ENCODE measurements at places on chromosomes 3 and 15.
A peak's percentile ranks its signal among the peaks of the same experiment; 100 is the strongest.

DNA sequence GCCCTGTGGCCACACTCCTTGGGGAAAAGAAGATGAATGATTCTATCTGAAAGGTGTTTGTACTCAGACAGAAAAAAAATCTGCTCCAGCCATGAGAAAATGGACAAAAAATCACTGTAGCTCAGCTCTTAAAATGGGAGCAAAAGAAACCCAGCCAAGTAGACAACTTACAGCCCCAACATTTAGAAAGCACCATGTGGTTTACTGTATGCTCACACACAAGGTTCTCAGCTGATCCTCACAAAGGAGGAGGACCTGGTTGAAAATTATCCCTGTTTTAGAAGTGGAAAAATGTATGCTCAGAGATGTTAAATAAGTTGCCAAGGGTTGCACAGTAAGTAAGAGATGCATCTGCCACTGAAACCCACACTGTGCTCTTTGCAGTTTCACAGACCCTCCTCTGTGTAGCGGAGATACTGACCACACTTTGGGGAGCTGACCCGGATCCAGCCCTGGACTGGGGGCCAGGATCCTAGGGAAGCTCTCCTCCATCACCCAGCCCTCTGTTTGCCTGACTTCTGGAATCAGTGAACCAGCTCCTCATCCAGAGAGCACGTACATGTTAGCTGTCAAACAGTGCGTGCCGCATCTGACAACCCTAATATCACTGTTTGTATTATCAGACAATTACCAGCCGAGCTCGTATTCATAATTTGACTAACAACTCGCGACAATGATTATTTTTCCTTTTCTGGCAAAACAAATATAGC is 32.7 kb upstream of the TPRG1 start:
- DNase-seq = no peak

DNA sequence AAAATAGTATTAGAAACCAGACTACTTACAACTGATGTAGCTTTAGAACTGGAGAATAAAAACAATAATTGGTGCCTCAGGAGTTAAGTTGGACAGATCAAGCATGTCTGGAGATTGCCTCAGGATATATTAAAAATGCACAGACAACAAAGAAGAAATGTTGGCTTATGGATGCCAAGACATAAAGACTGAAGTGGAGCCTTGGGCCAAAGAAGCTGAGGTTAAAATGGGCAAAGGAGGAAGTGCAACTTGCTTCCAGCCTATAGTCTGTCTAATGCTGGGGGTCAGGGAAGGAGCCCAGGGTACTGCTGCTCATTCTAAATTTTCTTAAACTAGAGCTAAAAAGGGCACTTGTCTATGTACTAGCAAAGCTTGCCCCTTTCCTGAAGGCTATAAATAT is 77.5 kb downstream of the ESYT3 start:
- DNase-seq = no peak

DNA sequence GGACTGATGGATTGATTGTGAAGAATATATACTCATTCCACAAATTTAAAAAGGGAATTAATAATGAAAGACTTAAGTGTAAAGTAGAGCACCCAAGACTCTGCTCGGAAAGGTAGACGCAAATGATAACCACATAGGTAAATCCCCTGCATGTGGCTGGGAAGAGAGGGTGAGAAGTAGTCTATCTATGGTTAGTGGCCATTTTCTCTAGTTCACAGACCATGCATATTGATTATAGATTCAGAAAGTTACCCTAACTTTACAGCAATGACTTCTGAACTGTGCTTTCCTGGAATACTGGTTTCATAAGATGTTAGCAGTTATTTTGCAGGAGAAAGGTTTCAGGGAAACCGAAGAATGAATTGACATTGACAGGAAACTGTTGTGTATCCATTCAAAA is 51.7 kb downstream of the CASR start:
- DNase-seq = no peak

- no peak for DNase-seq
These were observed 20.8 kb upstream of the DUSP7 start for GRCh38 chr3:52076896-52077780.

GRCh38 chr3:83513677-83514076 is 1445.1 kb upstream of the CADM2 start:
- DNase-seq = no peak

DNA sequence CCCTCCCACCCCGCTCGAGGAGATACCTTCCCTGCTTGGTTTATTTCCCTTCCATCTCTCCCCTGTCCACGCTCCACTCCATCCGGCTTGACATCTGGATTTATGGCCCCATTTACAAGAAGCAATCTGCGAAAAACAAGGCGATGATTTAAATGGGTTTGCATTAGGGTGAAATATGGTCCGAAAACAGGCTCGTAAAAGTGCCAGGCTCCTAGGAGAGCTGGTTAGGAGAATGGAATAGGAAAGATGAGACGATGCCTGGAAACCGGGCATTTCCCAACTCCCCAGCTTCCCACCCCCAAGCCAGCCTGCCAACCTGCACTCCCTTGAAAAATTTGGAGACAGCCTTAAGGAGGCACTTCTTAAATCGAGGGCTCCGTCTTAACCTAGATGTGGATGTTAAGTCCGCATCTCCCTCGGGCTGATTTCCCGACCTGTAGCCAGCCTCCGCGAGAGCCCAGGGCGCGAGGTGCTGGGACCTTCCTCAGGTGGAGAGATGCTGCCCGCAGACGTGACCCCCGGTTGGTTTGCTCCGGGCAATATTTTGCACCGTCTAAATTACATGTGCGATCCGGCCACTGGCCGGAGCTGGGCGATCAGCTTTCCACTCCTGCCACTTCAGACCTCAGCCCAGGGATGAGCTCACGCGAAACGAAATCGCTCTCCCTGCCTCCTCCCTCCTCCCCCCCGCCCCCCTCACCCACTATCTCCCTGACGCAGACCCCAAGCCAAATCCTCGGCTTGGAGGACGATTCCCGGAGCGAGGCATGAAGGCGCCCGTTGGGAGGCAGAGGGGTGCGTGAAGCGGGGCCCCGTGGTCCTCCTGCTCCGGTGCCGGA is 1.3 kb downstream of the GRM7 start:
- DNase-seq = no peak

DNA sequence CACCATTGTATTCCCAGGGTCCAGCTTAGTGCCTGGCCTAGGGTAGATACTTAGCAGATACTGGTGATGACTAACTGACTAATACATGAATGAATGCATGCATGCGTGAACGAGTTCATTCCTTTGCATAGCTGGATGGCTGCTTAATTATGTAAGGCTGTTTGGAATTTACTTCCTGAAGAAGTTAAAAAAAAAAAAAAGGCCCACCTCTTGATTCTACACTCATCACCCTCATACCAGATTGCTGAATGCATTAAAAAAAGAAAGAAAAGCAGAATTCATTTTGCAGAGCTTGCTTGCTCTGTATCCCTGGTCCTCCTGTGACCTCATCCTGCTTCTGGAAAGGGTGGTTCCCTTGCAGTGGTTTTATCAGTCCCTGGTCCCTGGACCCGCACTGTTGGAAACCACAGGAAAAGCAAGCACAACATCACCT is 277.6 kb upstream of the CFAP20DC start:
- DNase-seq = no peak

- DNase-seq = no peak
These were observed 313.1 kb downstream of the SV2B start for GRCh38 chr15:91413142-91413541.

GRCh38 chr3:175338775-175339535 is 479.8 kb downstream of the NAALADL2 start:
- peak; percentile 39 for DNase-seq

DNA sequence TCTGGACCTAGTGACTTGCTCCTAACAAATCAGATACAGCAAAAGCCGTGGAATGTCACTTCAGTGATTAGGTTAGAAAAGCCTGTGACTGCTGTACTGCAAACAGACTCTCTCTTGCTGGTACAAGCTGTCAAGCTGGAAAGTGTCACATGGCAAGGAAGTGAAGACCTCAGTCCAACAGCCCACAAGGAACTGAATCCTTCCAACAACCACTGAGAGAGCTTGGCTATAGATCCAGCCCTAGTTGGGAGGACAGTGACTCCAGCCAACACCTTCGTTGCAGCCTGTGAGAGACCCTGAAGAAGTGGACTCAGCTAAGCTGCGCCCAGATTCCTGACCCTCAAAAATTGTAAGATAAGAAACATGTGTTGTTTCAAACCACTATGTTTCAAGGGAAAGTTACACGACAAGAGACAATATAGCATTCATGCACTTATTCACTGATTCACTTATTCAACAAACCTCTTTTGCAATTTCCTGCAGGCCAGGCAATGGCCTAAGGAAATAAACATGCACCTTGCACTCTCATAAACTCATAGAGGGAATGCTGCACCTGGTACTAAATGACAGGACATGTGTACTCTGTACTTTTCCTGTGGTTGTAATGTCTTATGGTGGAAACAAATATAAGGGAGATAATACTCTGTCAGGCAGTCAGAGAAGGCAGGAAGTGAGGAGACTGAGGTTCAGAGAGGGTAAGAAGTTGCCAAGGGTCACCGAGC is 142.9 kb downstream of the CADPS start:
- no peak for DNase-seq

DNA sequence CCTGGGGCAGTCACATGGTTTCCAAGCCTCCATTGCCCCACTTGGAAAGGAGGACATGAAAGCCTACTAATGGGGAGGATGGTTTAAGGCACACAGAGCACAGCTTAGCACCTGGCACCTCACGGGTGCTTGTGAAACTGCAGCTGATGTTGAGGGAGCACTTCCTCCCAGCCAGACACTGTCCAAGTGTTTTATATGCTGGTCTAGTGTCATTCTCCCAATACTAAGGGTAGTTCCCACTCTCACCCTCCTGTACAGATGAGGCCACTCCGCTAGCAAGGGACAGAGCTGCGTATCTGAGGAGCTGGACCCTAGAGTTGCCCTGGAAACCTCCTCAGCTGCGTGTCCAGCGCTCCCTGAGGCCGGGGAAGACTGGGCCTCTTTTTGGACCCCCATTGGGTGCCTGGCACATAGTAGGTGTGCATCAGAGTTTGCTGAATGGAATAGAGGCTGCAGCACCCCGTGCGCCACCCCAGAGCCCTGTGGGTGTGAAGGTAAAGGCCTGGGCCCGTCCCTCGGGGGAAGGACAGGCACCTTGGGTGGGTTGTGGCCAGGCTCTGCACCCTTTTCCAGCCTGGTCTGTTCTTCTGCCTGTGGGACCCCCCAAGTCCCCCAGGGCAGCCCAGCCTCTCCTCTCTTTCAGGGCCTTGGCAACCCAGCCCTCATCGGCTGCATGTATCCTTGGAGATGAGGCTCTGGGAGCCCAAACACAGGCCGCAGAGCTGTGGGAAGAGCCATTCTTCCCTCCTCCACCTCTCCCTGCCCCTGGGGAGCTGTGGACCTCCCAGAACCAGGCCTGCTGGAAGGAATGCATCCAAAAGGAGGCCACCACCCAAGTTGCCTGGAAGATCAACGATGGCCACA is 31.3 kb downstream of the DNASE1L3 start:
- no peak for DNase-seq

- DNase-seq = no peak
These were observed 161.6 kb downstream of the SQOR start for GRCh38 chr15:45796433-45796832.

DNA sequence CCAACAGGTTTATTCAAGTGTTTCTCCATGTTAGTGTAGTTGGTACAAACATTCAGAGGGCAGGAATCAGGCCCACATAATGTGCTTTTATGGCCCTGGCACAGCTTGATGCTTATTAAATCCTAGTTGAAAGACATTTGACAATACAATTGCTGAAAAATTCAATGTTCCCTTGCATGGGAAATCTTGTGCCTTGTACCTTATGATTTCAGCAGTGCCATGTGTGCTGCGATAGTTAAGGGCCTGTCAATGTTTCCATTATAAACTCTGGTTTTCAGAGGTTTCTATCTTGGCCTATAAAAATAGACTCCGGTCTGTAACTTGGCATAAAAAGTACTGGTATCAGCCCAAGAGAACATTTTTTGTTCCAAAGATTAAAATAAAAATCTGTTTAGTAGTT is 207.2 kb downstream of the TBC1D5 start:
- DNase-seq = no peak

- no peak for DNase-seq
These were observed 57.9 kb downstream of the ACAP2 start for GRCh38 chr3:195384952-195385351.

DNA sequence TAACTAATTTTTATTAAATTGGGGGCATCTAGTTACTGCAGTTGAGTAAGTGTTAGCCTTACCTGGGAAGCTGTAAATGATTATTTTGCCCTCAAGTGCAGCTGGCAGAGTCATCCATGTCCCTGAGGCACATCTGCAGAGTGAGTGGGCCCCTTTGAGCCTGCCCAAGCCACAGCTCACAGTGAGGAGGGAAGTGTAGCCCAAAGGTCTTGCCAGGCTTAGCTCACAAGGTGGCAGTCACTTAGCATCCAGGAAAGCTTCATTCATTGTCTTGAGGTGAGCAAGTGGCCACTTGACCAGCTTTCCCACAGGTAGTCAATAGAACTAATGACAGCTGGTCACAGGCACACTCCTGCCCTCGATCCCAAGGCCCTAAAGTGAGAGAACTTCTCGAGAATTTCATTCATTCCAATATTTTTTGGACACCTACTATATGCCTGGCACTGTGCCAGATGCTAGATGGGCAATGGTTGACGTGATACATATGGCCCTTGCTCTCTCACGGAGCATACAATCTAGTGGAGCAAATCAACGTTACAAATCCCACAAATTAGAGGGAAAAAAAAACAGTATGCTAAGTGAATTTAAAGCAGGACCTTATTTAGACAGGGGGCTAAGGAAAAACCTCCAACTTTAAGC is 163.3 kb upstream of the IL12A start:
- DNase-seq = no peak

- no peak for DNase-seq
These were observed 26.5 kb downstream of the DAPK2 start for GRCh38 chr15:64019764-64020163.

GRCh38 chr3:55692957-55693558 is 206.0 kb upstream of the WNT5A start:
- no peak for DNase-seq

GRCh38 chr3:126053949-126054569 is 29.9 kb downstream of the SLC41A3 start:
- DNase-seq = no peak

GRCh38 chr3:107679921-107680320 is 157.2 kb downstream of the BBX start:
- DNase-seq = no peak

DNA sequence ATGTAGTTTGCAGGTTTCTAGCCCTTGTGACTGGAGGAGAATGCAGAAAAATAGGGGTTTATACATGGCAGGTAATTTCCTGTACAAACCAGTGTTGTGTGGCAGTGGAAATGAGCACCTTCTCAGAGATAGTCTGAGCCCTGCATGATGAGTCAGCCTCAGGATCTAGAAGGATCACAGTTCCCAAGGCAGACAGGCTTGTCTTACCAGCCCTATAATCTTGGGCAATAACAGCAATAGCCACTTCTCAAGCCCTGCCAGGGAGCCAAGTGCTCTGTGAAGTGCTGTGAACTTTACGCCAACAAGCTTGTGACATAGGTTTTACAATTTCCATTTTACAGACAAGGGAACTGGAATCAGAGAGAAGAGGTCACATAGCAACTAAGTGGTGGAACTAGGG is 89.4 kb downstream of the CD47 start:
- no peak for DNase-seq

DNA sequence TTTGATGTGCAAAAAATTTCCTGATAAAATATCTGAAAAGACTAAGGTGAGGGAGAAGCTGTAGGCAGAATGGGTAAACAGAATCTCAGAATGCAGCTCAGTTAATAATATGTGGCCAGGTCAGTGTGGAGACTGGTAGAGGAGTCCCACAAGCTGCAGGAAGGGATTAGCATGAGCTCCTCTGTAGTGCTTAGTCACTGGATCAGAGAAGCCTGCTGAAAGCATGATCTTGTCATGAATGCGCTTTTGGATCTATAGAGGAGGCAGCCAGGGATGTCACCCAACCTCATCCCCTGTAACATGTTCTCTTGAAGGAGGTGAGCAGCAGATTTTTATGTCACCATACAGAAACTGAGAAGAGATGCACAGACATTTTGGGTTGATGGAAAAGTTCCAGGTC is 1035.3 kb upstream of the GBE1 start:
- no peak for DNase-seq
